Panc1 (cell line): ENCODE measurements at places on chromosomes 3 and 15. TPM values are rescaled to one million over a fixed set of nuclear protein-coding genes. Genes with fewer than 3 reads are reported as not detected.
A peak's percentile ranks its signal among the peaks of the same experiment; 100 is the strongest.

The FILIP1L gene
- 3.2 TPM for total RNA-seq

The TFRC gene
- total RNA-seq = 604 TPM

DNA sequence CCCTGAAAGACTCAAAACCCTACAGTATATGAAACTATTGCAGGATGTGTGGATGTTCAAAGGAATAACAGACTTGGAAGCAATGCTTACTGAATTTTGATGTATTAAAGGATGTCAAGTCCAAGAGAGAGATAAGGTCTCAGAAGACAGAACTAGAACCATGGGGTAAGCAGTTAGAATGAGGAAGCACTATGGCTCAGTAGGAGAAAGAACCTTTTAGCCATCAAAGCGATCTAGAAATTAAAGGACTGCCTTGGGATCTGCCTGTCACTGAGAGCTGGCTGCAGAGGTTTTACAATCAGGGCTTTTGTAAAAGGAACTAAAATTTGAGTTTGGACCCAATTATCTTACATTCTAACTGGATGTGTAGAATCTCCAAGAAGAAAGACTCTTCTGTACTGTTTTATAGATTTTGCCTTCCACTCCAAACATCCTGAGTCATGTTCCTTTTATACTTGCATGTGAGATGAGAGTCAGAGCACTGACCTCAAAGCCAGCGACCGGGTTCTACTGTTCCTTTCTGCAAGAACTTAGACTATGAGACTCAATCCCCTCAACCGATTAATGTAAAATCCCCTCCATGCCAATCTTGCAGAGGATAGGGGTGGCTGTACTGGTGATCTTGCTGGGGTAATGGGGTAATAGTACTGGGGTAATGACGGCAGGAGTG is 412.3 kb upstream of the TPRG1 start:
- DNase-seq = no peak

DNA sequence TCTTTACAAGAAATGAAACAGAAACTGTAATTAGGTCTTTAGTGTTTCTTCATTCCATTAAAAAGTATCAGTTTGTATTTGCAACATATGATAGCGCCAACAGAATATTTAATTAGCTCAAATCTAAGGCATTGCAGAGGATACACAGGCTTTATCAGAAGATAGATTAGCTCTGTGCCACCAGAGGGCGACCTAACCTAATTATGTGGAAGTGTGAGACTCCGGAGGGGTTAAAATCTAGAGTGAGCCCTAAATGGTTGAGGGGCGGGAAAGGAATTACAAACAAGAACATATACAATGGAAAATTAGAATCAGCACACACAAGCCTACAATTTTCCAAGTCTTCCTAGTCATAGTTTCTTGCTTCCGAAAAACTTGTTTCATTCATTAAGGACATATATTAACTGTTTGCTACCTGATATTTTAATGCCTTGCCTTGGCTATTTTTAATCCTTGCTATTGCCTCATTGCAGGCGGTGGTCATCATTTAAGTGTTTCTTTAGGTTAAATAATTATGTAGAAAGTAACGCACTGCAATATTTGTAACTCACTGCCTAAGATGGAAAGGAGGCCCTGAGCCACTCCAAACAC is 18.0 kb upstream of the RYR3 start:
- peak; percentile 32 for DNase-seq

DNA sequence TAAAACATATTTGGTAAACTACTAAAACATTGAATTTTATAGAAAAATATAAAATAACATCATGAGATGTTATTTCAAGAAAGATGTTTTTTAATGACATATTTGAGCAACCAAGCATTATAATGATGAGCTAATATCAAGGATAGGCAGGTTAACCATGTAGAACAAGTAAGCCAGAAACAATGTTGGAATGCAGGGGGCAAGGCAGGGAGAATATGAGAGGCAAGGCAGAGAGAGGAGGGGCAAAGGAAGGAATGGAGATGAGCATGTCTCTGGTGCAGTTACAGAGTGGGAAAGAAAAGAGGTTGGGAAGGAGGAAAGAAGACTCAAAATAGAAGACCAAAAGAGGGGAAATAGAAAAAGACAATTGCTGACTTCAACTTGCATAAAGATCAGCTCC is 390.4 kb downstream of the MCTP2 start:
- no peak for DNase-seq

DNA sequence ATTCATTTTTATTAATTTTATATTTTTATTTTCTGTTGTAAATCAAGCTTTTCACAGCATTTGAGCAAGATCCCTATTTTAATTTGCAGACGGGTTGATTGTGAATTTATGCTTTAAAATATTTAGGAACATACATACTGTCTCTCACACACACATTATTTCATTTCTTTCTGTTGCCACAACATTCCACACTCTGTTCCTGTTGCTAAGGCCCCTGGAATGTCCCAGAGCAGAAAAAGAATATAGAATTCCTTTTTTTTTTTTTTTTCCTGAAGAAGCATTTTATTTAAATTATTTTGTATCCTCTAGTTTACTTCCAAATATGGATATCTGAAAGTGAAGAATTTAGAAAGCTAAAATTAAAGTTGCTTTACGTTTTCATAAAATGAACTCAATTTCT is 36.8 kb upstream of the SCAANT1 start:
- DNase-seq = no peak

- no peak for DNase-seq
Observed at GRCh38 chr15:70748281-70748747, 15.0 kb downstream of the UACA start.
